ENCODE measurements at places on chromosomes 4 and X.

DNA sequence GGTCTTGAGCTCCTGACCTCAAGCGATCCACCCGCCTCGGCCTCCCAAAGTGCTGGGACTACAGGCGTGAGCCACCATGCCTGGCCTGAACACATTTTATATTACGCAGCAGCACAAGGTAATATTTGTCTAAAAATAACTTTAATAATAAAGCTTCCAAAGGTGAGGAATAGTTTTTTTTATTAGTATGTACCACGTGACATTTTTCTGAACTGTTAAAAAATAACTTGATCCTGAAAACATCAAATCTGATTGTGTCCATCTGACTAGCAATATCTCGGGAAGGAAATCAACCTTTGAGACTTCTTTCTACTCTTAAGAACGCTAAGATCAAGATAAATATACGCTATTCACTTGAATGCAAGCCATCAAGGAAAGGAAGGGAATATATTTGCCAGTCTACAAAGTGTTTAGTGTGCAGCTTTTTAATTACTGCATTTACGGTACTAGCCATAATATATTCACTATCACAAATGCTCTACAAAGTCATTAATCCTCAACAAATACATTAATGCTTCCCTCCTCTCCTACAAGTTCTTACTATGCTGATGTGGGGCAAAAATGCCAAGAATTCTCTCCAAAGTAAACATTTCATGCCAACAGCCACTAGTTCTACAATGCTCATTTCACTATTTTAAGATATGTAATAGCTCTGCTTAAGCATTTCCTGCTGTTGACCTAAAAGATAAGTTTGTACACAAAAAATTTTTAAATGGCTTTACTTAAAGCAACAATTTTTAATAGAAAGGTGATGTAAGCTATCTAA lies 143.6 kb downstream of the APBB2 start:
- DNase-seq = no peak

- no peak for DNase-seq
Measured at GRCh38 chr4:168860827-168861226, 149.2 kb downstream of the CBR4 start.

DNA sequence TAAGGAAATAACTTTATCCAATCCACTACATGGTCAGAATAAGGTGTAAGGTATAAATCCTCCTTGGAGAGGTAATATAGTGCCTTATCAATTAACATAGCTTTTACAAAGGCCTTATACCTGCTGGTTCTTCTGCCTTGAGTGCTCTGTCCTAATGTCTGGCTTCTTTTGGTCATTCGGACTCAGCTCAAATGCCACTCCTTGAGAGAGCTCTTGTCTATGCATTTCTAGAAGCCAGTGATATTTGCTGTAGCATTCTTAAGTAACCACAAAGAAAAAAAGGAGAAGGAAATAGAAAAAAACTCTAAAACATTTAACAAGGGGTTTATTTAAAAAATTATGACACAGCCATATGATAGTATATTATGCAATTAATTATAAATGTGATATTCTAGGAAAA lies 444.8 kb upstream of the SLIT2 start:
- no peak for DNase-seq

DNA sequence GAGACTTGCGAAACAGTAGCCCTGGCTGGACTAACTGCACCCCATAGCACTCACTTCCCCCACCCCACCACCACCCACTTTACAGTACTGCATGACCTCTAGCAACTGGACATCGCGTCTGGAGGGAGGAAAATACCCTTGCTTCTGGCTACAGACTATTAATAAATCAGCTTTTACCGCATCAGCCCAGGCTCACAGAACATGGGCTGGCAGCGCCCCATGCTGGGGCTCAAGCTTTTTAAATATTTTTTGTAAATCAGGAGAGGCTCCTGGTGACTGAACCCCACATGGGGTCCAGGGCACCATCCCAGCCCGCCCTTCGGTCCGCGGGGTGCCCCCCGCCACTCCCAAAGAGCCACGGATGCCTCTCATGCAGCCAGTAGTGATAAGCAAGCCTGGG lies 2.7 kb downstream of the HS6ST2 start:
- DNase-seq = no peak

DNA sequence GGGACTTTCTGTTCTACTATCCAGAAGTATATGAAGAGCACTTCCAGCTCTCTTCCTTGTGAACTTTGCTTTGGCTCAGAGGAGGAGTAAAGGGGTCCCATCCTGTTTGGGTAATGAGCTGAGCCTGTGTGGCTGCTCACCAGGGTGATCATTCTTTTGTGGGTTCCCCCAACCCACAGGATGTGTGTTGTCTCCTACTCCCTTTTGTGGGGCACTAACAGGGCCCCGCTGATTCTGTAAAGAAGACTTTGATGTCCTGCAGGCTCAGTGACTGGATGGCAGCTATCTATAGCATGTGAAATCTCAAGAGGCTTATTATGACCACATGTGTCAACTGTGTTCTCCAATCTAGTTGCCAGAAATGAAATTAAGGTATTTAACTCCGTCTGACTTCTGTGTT lies 40.8 kb downstream of the ZNF518B start:
- DNase-seq = no peak

DNA sequence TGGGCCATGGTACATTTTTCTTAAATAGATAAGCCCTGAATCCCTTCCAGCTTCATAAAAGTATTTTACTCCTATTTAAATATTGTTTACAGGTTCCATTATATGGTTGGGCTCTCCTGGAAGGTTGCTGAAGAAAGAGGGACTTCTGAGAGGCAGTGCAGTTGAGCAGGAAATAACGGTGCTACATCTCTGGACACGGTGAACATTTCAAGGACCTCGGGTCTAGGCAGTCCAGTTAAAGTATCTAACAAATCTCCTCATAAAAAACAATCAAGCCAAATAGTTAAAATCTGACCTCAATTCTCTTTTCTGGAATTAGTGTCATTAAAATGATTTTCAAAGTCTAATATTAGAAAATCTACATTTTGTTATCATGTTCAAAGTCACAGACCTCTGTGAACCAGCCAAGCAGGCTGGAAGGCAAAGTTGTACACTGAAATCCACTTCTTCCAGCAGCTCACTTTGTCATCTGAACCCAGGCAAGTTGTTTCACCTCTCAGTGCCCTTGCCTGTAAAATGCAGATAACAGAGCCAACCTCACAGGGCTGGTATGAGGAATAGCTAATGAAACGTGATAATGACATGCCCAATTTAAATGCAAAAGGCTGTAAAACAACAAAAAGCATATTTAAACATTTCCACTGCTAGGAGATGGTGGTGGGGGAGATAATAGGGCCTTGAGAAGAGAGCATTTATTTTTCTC lies 267.0 kb upstream of the KLF3 start:
- no peak for DNase-seq

DNA sequence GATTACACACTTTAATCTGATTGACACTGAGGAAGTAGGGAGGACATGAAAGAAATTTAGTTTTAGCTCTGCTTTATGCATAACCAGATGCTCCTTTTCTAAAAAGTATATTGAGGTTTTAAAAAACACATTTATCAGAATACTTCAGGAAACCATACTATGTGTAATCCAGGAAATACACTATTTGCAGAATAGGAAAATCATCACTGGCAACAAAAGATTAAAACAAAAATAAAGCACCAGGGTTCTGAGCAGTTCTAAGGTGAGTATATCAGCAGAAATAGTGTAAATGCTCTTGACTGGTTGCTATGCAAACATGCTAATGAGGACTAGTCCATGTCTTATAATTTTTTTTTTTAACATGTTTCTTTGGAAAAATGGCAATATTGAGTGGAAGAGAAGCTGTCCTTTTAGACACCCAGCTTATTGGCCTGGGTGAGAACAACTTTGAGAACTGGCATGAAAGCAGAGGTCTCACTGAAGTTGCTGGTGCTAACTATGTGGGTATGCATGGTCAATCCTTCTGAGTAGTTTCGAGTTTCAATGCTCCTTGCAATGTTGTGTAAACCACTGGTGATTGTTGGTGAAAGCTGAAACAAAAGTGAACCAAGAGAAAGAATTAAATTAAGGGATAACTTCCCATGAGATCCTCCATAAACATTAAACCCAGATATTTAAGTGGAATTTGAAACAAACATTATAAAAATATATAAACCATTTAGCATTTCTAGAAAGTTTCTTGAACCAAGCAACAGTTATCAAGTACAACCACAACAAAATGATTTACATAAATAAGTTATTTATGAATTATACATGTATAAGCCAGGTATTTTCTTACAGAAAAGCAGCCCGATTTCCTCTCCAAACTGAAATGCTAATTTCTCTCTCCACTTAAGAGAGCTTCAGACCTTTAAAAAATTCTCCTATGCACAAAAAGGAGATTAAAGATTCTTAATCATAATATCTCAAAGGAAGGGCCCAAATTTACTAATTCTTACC lies 20.4 kb upstream of the SCD5 start:
- DNase-seq = no peak

- DNase-seq = no peak
Measured at GRCh38 chr4:3805026-3805425, 38.8 kb downstream of the ADRA2C start.

DNA sequence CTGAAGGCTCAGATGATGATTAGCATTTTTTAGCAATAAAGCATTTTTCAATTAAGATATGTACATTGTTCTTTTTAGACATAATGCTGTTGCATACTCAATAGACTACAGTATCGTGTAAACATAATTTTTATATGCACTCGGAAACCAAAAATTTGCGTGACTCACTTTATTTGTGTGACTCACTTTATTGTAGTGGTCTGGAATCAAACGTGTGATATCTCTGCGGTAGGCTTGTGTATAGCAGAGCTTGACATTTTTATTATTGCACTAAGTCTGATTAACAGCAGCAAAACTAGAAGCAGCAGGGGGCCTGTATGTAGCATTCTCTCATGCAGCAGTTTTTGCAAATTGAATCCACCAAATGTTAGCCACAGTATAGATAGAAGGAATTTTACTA lies 119.1 kb upstream of the PRDX4 start:
- DNase-seq = no peak

- DNase-seq = peak; percentile 3
Measured at GRCh38 chr4:74932832-74933561, at the start of gene PARM1. TSS of gene PARM1 (plus strand) at chr4:74933116. CDS start at chr4:74933328, 212 bp downstream.

DNA sequence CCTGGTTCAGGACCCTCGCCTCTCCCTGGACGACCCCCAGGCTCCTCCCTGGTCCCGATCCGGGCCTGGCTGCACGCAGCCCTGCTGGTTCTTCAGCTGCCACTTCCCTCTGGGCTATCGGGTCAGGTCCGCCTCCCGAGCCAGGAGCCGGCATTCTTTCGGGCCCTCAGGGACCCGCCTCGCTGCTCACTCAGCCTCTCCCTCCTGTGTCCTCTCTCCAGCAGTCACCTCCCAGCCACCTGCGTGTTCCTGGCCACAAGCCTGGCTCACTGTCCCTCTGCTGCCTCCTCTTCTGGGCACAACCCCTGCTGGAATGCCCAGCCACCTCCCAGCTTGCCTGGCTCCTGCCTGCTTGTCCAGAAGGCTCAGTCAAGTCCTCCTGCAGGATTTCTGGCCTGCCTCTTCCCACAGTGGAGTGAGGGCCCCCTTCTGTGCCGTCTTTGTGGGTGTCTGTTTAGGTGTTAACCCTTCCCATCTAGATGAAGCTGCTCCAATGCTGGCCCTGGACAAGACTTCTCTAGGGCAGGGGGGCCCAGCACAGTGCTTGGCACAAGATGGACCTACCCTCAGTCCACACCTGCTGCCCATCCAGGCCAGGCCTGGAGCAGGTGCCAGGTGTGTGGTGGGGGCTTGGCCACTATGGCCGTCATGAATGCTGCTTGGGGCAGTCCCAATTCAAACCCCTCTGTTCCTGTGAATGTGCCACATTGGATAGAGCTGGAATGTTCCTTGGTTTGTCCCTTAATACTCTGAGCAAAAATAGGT lies 2.2 kb downstream of the WFS1 start:
- no peak for DNase-seq

DNA sequence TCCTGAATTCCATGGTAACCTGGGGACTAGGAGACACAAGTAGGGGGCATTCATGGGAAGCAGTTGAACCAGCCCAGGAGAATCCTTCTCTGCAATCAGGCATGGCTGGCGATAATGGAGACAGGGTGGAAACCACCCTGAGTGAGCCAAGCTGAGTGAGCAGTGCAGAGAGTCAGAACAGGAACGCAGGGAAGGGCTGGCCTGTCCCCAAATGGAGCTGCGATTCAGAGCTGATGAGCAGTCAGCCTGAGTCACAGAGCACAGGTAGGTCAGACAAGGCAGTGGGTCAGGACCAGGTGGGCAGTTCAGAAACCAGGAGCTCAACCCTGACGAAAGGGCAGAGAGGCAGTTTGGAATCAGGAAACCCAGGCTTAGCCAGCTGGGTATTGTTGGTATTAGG lies 129.0 kb downstream of the BTC start:
- no peak for DNase-seq

DNA sequence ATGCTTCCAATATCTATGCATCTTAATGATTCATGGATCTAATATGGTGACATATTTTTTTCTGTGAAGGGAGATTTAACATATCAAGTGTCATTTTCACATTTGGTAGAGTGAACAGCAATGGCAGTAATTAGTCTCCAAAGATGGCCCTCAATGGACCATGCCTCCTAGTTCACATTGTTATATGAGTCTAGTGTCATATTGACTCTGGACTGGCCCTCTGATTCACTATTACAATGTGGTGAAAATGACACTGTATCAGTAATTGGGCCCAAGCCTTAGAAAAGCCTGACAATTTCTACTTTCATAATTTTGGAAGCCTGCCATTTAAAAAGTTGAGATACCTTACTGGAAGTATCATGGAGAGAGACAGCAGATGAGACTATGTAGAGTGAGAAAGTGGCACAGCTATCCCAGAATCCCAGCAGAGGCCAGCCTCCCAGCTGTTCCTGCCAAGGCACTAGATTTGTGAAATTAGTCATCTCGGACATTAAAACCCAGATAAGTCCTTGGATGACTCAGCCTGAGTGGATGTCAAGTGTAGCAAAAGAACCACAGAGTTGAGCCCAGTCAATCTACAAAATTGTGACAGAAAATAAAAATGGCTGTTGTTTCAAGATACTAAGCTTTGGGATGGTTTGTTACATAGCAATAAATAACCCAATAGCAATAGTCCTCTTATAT lies 68.4 kb downstream of the ARHGEF38 start:
- DNase-seq = no peak

- no peak for DNase-seq
Measured at GRCh38 chr4:175773566-175773965, 38.5 kb downstream of the GPM6A start.

GRCh38 chr4:108651014-108651791 lies 804 bp downstream of the OSTC start:
- DNase-seq = no peak

DNA sequence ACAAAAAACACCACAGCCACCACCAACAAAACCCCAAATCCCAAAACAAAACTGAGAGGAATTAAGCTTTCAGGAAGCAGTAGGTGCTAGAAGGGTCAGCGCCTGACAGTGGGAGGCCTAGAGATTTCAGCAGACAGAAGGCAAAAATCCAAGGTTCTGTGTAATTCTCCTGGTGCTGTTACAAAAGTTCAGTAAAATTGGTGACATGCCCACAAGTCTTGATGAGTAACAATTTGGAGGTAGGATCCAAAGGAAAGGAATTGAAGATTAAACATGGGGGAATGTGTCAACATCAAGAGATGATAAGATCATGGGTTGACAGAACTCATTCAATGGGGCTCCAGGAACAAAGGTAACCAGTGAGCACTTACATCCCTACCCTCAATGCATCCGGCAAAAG lies 653.8 kb upstream of the CPEB2 start:
- DNase-seq = no peak

GRCh38 chr4:90318193-90318592 lies 191.0 kb downstream of the CCSER1 start:
- no peak for DNase-seq

All from stimulated activated CD4-positive, alpha-beta T cell treated with anti-CD3 and anti-CD28 coated beads, Interleukin-1b, Interleukin-23, amount 100 ng/mL, for 4 hours (primary cell).